ENCODE measurements at places on chromosomes 2 and 18.

- no peak for DNase-seq
These were observed 73.6 kb upstream of the NCK2 start for GRCh38 chr2:105671156-105671555.

DNA sequence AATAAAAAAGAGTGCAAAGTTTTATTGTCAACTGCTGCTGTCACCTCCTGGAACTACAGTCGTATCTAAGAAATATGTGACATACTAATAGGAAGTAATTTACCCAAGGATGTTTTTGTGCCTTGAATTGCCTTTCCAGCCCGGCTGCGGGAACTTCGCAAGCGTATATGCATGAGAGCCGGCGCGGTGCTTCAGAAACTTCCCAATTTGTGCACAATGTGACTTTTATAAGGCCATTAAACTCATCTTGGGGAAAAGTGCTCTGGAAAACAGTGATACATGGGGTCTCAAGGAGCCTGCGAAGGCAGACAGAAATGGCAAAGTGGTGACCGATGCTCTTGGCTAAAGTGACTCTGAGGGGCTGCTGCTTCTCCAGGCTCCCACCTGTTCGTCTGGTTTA, 41.7 kb upstream of the CELF4 start:
- no peak for DNase-seq

GRCh38 chr2:125167152-125167551, 1142.1 kb downstream of the CNTNAP5 start:
- DNase-seq = no peak

DNA sequence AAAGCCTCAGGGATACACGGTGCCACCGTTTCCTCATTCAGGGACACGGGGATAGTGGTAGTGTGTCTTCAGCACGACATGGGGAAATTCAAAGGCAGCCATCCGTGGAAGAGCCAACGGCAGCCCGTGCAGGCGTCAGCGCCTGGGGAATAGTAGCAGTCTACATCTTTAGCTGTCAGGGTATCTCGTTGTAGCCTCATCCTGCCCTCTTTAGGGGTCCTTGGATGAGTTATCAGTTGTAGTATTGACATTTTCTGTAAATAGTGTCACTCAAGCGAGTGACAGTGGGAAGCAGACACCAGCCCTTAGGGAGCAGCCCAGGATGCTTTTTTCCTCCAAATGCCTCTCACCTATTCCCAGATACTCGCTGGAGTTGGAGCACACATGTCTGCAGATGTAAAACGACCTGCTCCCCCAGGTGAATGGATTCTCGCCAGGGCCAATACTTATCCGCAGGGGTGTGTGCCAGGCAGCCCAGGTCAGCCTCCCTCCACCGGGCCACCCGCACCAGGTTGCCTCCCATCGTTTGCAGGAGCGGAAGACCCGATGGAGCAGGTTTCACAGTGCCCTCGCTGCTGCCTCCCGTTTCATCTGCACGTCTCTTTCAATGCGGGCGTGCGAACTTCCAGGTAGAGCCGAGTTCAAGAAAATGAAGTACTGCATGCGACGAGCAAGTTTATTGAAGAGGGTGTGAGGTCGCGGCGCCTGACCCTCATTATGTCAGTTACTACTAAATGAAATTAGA, 41.0 kb downstream of the AGAP1 start:
- DNase-seq = no peak

DNA sequence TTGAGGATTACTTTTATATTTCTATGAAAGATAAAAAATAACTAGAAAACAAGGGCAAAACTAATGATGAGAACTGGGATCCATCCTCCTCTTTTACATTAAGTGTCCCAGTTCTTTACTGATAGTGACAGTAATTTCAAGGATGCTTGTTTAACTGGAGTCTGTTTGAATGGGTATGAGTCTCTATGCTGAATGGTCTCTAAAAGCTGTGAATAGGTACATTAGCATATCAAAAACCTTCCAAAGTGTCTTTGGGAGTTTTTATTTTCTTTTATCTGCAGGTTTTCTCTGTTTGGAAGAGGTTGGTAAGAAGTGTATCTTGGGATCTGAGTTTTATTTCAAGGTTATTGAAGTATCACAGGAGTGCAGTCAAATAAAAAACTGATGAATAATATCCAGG, 30.0 kb downstream of the DSEL start:
- DNase-seq = no peak

DNA sequence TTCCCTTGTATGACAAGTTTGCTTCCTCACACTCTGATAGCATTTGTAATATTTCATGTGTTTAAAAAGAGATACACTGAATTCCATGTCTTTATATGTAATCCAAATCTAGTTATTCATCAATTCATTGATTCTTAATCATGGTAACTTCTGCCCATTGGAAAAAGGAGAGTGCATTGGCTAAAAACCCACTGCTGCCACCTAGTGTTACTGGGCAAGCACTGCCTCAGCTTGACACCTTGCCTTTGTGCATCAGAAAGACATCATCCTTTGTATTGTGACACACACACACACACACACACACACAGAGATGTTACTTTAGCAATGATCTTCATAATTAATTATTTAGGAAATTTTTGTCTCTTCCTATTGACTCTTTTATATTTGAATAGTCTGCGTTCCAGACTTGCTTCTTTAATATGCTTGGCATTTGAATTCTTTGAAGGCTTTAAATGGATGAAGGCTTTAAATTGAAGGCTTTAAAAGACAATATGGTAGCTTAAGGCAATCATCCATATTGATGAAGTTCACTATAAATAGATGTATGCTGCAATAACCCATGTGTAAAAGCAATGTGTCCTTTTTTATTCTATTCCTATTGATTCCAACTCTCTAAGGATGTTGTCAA, 414.2 kb upstream of the CHST9 start:
- DNase-seq = no peak

- no peak for DNase-seq
These were observed 34.4 kb upstream of the GALNT1 start for GRCh38 chr18:35547008-35547605.

GRCh38 chr18:45169610-45170009, 445.7 kb upstream of the SLC14A2 start:
- no peak for DNase-seq

- no peak for DNase-seq
These were observed 36.3 kb upstream of the MSTN start for GRCh38 chr2:190098851-190099250.

DNA sequence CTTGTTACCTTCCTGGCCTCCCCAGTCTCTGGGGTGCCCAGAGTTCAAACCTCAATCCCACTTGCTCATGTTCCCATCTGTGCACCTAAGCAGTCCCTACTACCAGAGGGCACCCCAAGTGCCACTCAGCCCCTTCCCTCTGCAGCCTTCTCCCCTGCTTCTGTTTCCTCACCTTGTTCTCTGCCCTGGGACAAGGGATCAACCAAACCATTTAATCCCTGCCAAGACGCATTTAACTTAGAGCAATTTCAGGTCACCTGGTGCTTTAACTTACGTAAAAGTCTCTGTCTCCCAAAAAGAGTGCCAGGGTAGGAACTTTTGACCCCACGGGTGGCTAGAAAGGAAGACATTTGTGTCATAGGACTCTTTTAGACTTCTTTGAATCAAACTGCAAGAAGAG, 67.2 kb downstream of the SRD5A2 start:
- no peak for DNase-seq

All from pulmonary artery endothelial cell (primary cell).